ENCODE measurements at places on chromosomes 11 and 22.

- no peak for DNase-seq
These were observed 2.8 kb downstream of the HPX start for GRCh38 chr11:6437993-6438392.

- no peak for DNase-seq
These were observed 96.7 kb upstream of the CD44 start for GRCh38 chr11:35042224-35042623.

GRCh38 chr11:961921-962320 lies 36.3 kb downstream of the AP2A2 start:
- no peak for DNase-seq

DNA sequence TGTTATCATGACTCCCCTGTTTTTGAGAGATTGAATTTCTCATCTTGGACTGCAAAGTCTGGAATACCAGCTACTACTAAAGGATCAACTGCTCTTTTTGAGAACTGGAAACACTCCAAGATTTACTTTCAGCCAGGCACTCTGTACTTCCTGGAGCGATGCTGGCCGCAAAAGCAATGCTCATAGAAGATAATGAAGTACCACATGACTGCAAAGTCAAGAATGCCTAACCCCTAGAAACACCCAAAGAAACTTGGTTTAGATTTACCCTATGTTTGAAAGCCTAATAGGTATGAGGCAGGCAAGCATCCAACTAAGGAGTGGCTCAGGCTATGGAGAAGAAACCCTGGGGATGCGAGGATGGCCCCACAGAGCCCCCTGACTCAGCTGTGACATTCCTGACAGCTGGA lies 47.7 kb upstream of the ARHGAP20 start:
- no peak for DNase-seq

DNA sequence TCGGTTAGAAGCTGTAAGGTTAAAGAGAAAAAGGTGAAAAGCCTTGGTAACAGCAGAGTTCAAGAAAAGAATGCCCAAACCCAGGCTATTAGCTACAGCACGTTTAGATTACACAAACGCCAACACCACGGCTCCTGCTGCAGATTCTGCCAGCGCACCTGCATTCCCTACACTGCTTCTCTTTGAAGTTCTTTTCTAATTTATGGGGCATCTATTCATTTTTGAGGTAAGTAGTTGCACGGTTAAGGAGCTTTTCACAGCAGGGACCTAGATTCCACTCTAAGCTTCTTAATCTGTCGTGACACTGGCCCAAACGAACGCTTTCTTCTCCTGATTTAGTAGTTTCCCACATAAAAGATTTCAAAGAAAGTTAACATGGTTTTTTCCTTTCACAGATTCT lies 38.0 kb upstream of the CHKA start:
- DNase-seq: no peak

DNA sequence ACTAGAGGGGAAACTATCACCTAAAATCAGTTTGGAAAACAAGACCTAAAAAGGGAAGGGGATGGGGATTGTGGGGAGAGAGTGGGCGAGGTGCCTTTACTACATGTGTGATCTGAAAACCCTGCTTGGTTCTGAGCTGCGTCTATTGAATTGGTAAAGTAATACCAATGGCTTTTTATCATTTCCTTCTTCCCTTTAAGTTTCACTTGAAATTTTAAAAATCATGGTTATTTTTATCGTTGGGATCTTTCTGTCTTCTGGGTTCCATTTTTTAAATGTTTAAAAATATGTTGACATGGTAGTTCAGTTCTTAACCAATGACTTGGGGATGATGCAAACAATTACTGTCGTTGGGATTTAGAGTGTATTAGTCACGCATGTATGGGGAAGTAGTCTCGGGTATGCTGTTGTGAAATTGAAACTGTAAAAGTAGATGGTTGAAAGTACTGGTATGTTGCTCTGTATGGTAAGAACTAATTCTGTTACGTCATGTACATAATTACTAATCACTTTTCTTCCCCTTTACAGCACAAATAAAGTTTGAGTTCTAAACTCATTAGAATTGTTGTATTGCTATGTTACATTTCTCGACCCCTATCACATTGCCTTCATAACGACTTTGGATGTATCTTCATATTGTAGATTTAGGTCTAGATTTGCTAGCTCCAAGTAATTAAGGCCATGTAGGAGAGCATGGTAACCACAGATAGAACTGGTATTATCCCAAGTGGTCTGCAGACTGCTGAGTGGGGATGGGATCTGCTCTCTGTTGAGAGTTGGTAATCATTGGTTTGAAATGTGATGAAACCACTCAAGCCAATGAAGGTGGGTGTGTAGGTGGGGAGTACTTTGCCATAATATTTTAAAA lies 3.6 kb downstream of the NEAT1 start:
- no peak for DNase-seq

GRCh38 chr22:36368359-36368983 lies 19.3 kb downstream of the MYH9 start:
- no peak for DNase-seq

GRCh38 chr11:86940122-86940777 lies 14.9 kb downstream of the FZD4 start:
- no peak for DNase-seq

GRCh38 chr11:60878245-60879101 lies 11.1 kb downstream of the ZP1 start:
- no peak for DNase-seq

GRCh38 chr11:4559527-4560440 lies 14.8 kb downstream of the OR52M1 start:
- DNase-seq: no peak

DNA sequence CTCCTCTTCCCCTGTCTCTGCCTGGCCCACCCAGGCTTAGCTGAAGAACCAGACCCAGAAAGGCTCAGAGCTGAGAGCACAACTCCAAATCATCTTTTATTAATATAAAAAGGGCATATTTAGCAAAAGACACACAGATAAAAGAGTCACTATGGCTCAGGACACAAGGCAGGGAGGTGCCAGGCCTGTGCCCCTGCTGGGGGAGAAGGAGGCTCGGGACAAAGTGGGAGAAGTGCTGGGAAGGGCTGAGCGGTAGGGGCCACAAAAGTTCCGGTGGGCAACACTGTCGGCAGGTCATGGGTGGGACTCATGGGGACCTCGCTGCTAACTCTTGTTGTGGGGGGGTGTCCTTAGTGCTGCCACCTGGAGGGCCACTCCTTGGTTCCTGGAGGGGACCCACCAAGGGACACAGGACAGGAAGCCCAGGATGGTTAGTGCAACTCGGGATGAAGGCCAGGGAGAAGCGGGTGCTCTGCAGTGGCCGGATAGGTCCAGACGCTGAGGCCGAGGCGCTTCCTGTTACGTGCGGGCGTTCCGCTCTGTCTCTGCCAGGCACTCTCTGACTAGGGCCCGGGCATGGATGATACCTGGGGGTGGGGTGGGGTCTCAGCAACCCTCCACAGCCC lies 1.4 kb upstream of the PITPNM1 start:
- no peak for DNase-seq

DNA sequence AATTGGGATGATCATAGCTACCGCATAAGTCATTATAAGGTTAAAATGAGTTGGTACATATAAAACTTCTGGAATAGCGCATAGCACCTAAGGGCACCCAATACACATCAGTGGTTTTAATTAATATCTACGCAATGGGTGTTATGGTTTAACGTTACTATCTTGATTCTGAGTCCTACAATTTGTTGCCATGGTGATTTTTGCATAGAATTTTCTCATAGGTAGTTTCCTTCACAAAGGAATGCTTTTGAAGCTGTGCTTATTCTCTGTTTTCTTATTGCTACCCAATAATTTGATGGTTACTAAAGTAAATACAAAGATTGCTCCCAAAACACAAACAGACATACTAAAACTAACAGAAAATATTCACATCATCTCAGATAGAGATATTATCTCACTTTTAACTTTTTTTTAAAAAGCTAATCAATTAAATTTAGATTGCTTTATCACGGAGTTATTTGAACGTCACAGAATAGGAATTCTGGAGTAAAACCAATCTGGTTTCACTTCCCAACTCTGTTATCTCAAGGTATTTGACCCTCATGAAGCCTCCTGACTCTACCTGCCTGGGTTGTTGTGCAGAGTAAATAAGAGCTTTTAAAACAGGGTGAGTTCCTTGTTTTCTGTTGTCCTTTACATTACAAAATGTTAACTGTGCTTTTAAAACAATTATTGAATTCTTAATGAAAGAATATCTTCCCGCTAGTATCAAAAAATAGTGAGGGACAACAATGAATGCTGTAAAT lies 635.5 kb upstream of the CCDC90B start:
- DNase-seq: no peak

DNA sequence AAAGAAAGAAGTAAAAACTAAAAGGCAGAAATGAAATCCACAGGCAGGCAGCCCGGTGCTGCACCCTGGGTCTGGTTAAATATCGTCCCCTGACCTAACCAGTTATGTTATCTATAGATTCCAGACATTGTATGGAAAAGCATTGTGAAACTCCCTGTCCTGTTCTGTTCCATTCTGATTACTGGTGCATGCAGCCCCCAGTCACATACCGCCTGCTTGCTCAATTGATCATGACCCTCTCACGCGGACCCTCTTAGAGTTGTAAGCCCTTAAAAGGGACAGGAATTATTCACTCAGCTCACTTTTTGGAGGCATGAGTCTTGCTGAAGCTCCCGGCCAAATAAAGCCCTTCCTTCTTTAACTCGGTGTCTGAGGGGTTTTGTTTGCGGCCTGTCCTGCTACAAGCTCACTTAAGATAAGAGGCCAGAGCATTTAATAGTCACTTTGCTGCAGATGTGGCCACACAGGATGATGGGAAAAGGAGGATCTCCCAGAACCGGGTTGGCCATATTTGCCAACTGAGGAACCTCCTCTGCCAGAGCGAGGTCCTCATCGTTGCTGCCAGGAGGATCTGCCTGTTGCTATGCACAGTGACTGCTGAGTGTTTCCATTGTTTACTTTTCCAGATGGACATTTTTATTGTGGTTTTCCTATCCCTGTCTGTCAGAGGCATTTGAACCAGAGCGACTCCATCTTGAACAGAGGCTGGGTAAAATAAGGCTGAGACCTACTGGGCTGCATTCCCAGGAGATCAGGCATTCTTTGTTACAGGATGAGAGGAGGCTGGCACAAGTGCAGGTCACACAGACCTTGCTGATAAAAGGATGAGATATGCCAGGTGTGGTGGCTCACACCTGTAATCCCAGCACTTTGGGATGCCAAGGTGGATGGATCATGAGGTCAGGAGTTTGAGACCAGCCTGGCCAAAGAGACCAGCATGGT lies 10.2 kb downstream of the C11orf96 start:
- DNase-seq: no peak

GRCh38 chr22:22161924-22162851 lies 82.4 kb upstream of the VPREB1 start:
- DNase-seq: no peak

DNA sequence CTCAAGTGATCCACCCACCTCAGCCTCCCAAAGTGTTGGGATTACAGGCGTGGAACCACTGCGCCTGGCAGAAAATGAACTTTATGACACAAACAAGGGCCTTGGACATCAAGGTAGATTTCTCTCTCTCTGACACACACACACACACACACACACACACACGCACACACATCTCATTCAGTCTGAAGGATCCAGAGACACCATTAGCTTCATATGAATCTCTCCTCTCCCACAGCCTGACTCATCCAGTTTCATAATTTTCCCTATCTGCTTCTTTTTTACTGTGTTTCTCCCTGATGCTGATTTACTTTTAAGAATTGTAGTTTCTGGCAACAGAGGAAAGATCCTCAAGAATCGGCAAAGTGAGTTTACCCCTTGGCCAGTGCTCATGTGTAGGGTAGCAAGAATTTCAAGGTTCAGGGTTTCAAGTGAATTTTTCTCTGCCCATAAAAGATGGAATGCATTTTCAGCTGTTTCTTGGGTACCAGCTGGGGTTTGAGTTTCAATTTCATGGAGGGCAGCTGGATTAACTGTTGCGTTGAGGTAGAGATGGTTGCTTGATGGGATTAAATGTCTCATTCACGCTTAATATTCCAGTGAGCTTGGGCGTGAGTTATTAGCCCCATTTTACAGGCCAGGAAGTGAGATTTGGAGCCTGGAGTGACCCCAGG lies 3.5 kb downstream of the MYO18B start:
- DNase-seq: no peak

DNA sequence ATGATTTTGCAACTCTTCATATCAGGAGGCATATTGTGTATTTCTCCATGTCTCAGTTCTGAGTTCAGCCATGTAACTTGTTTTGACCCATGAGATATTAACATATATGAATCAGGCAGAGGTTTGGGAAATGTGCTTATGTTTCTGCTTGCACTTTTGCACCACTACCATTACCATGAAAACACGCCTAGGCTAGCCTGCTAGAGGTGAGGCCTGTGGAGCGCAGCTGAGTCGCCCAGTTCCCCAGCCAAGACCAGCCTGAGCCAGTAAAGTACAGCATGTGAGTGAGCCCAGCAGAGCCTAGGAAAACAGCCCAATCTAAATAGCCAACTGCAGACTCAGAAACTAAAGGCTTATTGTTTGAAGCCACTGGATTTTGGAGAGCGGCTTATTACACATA lies 18.4 kb upstream of the MYOD1 start:
- DNase-seq: no peak

DNA sequence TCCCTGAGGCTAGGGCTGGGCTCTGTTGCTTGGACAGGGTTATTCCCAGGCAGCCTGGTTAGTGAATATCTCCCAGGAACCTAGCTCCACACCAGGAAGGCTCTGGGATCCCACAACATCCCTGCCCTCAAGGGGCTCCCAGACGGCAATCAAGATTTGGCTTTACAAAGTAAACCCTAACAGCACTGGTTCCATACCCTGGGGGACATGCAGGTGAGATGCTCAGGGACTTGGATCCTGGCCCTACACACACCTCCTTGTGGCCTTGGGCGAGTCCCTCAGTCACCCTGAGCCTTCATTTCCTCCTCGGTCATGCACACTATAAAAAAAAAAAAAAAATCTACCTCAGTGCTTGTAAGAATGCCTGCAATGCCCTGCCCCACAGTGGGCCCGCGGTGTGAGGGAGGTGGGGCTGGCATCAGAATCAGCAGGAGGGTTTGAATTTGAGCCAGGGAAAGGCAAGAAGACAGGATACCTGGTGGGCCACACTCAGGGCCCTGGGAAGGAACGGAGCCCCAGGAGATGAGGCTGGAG lies 86.3 kb downstream of the MORC2 start:
- no peak for DNase-seq

DNA sequence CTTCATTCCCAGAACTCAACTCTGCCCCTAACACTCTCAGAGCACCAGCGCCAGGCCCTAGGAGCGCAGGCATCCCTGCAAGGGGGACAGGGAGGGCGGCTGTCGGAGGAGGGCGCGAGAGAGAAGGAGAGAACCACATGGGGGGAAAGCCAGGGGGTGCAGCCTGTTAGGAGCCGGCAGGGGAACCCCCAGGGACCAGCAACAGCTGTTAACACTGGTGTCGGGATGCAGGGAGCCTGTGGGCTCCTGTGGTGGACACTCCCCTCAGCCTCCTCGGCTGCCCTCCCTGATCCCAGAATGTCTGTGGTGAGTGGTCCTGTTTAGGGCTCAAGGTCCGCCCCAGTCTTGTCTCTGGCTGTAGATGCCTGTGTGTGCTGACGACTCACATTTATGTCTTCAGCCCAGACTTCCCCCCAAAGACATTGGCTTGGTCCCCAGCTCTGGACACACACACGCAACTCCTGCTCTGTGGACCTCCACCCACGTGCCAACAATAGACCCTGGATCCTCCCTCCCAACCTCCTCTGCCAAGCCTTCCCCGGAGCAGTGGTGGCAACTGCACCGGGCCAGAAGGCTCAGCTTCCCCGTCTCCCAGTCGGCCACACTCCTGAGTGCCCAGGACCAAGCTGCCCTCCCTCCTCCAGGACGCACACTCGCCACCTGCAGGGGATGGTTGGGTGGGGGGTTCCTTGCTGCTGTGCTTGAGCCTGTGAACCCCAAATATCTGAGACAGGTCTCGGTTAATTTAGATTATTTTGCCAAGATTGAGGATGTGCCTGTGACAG lies 817 bp upstream of the IFITM5 start:
- no peak for DNase-seq
